Activated T-helper 1 cell treated with anti-CD3 and anti-CD28 coated beads, Interleukin-2, amount 50 U/mL, for 16 hours (primary cell): ENCODE measurements at places on chromosomes 1 and 21.

- no peak for DNase-seq
Observed at GRCh38 chr1:230048322-230048721, 18.7 kb upstream of the GALNT2 start.

DNA sequence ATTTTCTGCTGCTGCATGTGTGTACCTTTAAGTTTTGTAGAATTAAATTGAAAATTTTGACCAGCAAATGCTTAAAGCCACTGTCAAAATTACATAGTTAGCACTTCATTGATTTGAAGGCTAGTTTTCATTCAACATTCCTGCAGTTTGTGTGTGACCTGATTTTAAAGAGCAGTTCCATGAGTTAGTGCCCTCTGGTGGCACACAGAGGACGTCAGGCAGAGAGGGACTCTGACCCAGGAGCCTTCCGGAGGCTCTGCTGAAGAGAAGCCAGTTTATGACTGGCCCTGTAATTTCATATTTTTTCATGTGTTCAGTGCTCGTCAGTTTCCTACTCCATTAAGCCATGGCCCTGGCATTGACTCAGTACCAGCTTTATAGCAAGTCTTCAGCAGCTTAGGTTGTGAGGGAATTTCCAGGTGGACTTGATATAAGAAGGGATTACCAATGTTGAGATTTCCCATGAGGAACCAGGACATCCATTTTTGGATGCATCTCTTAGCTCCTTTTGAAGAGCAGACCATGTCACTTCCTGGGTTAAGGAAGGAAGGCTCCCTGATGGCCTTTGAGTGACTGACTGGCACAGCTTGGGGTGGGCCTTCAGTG lies 104.7 kb downstream of the CAMTA1 start:
- DNase-seq = no peak

GRCh38 chr21:17736072-17736471 lies 83.1 kb downstream of the C21orf91 start:
- no peak for DNase-seq

GRCh38 chr21:35649186-35649585 lies 411.1 kb downstream of the SETD4 start:
- no peak for DNase-seq

DNA sequence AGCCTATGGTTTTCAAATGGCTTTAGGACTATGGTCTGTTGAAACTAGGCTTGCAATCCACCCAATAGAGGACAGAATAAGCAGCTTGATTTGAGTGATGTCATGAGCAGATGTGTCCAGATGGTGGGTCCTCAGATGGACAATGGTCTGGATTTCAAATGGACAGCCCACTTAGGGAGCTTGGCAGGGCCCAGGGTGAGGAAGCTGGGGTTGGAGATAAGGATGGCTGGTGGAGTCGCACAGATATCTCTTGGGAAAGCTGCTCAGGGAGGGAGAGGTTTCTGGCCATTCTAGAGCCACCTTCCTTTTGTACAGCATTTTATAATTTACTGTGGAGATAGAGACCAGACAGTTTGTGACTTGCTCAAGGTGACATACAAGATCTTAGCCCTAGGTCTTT lies 55.0 kb downstream of the NFASC start:
- DNase-seq = no peak

DNA sequence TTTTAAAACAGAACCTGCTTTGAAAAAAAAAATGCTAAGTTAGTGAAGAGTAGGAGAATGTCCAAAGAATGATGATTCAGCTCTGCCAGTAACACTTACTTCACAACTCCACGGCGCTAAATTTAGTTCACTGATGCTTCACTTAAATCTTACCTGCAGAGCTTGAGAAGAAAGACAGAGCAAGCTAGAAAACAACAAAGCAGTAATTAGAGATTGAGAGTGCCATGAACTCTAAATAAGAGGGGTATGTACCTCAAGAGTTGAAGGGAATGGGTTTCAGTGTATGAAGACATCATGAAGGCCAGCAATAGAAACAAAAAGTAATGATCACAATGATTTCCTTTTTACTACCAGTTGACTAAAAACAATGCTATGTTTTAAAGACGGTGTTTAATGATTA lies 32.8 kb downstream of the EPRS1 start:
- DNase-seq = no peak

- DNase-seq = no peak
Observed at GRCh38 chr1:100629391-100629790, 90.2 kb upstream of the VCAM1 start.

DNA sequence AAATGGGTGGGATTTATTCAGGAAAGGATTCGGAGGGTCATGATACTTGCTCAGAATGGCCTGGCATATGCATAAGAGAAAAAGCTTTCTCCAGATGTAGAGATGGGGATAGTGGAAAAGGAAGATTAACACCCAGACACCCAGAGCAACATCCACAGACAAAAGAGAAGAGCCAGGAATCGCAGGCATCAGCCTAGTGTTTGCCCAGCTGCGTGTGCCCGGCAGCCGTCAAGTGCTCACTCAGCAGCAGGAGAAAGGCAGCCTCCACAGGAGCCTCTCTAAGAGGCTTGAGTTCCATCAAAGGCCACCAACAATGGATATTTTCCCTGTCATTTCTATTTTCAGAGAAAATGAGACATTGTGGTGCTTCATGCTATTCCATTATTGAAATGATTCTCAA lies 54.7 kb downstream of the NTPCR start:
- DNase-seq = no peak

GRCh38 chr1:206005234-206005633 lies 2.0 kb upstream of the RAB7B start:
- no peak for DNase-seq

- no peak for DNase-seq
Observed at GRCh38 chr1:86504895-86505563, 36.3 kb downstream of the CLCA1 start.

DNA sequence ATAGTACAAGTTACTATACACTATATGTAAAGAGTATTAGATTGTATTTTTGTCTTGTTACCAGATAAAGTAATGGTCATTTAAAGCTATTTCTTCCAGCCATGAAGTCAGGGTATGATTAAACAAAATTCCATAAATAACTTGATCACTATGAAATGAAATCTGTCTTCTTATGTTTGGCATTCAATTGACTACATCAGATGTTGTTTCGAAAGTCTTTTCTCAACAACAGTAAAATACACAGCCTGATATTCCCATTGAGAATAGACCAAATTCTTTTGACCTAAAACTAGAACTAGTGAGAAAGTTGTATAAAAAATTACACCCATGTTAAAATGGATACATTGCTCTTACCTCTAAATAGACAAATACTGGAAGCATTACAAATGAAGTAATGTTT lies 134.6 kb upstream of the ADAMTS5 start:
- DNase-seq = no peak

DNA sequence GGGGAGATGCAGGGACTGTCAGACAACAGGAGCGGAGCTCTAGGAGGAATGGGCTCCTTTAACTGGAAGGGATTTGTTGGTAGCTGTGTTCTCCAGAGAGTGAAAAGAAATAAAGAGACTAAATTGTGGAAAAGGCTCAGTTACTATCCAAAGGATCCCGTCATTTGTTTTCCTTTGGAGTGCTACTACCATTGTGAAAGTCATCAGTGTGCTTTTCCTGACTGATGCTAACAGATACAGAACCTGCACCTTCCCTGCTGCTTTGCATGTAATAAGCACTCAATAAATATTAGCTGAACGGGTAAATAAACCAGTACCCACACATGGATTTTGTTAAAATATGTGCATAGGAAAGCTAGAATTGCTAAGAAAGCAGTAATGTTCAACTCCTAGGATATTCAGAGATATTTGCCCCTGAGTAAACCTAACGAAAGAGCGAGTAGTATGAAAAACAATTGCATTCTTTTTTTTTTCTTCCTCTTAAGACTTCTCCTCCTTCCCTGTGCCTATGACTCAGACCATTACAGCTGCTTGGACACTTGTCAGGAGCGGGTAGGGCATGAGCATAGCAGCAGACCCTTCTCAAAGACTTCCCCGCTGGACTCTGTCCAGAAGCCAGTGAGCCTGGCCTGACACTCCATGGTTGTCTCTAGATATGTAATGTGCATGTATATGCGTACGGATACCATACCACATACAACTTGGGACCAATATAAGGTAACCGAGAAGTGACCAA lies 41.7 kb downstream of the PTGFRN start:
- no peak for DNase-seq

DNA sequence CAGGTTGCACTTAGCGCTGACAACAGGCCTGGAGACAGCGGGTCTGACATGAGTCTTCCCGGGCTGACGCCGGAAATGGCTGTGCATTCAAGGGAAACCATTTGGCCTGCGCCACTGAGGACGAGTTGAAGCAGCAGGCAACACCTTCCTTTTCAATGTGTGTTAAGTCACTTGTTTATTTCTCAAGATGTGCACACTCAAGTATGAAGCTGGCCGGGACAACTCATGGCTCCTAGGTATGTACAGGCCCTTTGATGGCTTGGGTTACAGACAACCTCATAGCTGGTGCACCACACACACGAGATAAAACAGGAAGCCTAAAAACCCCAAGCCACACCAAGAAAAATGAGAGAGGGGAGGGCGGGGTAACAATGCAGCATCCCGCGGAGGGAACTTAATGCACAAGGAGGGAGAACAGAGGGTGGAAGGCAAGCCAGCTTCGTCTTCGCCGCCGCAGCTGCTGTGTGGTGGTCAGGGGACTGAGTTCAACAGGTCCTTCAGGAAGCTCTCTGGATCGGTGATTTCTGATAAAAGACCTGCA lies 118.0 kb upstream of the IFFO2 start:
- peak; percentile 26 for DNase-seq

GRCh38 chr1:22140694-22141093 lies 2.2 kb downstream of the WNT4 start:
- no peak for DNase-seq

GRCh38 chr21:33241846-33242245 lies 12.1 kb downstream of the IFNAR2 start:
- DNase-seq = no peak

DNA sequence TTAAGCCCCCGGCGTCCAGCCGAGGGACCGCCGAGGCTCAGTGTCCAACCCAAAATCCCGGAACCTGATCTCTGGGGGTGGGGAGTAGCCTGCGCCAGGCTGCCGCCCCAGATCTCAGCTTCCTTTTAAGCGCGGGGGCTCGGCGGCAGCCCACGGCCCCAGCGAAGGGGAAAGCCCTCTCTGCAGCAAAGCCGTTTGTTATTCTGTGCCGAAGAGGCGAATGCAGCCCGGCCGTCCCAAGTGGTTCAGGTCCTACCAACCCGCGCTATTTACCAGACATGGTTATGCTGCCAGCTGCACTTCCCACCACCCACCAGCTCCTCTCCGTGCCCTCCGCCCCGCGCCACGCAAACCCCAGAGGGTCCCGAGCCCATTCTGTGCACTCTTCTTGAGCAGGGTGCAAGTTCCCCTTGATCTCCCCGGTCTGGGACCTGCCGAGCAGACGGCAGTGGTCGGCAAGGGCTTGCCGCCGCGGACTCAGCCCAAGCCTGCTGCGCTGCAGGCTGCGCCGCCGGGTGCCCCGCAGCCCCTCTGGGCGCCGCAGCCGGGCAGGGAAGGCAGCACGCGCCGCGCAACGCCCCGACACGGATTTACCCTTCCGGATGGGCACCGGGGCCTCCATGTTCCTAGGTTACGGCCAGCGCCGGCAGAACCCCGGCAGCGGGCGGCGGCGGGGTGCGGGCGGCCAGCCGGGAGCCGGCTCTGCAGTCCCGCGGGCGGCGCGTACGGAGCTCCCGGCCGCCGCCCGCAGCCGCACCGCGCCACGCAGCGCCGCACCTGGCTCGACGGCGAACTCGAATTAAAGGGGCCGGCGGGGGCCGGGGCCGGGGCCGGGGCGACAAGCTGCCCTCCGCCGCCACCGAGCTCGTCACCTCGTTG lies 738 bp upstream of the KCNA2 start:
- DNase-seq = no peak

DNA sequence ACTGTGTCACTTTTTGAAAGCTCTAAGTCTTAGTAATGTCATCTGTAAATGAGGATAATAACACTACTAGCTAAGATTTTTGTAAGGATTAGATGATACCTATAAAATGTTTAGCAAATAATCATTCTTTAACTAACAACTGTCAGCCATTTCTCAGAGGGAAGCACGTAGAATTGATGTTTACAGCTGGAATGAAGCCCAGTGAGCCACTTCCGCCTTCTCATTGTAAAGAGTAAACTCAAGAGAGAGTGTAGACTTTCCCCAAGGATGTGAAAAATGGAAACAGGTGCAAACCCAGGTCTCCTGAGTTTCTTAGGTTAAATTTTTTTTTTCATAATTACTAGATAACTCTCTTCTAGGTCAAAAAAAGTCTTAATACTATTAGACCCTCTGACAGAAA lies 4.9 kb downstream of the GREM2 start:
- no peak for DNase-seq

- no peak for DNase-seq
Observed at GRCh38 chr1:6753320-6754140, 31.7 kb upstream of the CAMTA1 start.

GRCh38 chr1:184258525-184258924 lies 128.3 kb upstream of the C1orf21 start:
- DNase-seq = no peak

GRCh38 chr1:78658901-78659300 lies 9.3 kb downstream of the IFI44 start:
- DNase-seq = no peak

DNA sequence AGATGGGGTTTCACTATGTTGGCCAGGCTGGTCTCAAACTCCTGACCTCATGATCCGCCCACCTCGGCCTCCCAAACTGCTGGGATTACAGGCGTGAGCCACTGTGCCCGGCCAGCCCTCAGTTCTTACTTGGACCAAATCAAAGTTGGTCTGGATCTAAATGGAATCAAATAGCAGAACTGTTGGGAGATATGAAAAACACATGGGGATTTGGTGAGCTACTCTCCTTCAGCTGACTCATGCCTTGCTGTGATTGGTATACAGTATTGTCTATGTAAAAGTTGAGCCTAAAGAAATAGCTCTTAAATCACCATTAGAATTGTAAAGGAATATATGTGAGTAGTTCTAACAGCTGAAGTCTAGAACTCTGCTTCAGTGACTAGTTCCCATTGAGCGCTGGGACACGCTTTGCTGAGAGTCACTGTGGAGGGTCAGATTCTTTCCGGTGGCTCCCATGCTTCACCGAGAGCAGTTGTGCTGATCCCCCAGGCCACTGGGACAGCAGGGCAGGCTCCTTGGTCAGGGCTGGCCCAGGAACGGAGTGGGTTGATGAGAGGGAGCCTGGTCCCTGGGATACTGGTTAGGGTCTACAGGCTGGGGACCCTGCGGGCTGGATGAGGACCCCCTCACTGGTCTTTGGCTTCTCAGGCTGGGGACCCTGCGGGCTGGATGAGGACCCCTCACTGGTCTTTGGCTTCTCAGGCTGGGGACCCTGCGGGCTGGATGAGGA lies 14.0 kb downstream of the PKNOX1 start:
- DNase-seq = no peak
